ENCODE measurements at places on chromosomes 5 and 9.

DNA sequence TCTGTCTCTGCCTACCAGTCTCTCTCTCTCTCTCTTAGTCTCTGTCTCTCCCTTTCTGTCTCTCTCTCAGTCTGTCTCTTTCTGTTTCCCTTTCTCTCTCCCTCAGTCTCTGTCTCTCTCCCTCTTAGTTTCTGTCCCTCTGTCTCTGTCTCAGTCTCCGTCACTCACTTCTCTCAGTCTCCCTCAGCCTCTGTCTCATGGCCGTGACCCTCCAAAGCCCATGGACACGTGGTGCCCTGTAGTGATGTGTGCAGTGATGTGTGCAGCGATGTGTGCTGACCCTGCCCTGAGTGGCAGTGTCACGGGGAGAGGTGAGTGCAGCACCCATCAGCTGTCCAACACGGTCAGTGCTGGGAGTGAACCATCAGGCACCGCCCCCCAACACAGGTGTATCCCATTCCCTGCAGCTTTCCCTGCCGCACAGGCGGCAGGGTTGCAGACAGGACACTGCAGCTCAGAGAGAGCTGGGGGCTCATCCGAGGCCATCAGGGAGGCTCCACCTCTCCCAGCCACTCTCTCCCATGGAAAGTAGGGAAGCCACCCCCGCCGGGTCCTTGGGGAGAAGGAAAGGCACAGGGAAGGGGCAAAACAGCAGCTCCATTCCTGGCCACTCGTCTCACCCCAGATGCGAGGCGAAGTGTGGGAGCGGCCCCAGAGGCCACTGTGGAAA is 794 bp upstream of the LRRC14B start:
- peak; percentile 50 for DNase-seq

DNA sequence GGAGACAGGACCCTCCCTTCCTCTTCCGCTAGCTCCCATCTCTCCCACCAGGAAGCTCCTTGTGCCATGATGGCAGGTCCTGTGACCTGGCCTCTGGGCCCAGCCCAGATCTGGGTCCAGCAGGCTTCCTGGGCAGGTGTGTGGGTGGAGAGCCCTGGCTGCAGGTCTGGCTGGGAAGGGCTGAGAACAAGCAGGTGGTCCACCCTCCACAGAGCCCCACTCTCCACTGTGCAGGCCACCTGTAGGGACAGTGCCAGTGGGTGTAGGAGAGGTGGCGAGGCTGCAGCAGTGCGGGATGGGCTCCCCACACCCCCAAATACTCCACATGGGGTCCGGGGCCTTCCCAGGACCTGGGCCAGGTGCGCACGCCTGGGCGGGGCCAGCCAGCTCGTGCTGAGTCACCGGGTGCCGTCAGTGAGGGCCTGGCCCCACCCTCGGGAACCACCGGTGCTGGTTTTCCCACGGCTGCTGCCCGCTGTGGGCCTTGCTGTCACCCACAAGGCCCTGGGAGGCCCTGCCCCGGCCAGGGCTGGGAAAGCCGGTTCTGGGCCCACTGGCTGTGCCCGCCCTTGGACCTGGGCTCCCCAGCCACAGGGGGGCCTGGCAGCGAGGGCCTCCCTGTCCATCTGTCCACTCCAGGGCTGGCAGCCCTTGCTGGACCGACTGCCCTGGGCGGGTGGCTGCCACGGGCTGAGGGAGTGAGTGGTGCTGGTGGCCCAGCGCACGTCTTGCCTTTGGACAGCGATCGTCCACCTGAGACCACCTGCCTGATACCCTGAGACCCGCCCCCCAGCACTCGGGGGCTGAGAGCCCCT is 9.3 kb upstream of the NRARP start:
- DNase-seq = peak; percentile 60

DNA sequence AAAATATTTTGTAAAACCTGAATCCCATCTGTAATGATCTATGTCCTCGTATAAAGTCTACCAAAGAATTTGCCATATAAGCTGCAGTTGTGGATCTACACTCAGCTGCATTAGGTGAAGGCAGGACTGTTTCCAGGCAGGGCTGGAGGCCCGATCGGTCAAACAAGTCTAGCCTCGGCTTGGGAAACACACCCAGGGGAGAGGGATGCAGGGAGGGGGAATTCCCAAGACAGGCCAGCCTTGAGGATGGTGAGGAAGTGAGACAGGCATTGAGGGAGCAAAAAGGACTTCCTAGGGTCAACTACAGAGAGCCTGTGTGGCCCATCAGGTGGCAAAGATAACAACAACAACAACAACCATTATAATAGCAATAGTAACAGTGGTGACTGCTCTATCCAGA is 174.1 kb upstream of the FSTL4 start:
- DNase-seq = no peak

DNA sequence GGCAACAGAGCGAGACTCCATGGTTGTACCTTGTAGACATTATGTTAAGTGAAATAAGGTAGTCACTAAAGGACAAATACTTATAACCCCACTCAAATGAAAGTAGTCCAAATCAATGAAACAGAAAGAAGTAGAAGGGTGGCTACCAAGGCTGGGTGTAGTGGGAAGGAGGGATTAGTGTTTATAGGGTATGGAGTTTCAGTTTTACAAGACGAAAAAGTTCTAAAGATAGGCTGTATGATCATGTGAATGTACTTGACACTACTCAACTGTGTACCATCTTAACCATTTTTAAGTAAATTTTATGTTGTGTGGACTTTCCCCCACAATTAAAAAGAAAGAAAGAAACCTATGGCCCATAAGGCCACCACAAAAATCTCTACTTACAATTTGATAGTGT is 32.2 kb downstream of the ALDH7A1 start:
- no peak for DNase-seq

- no peak for DNase-seq
Observed at GRCh38 chr5:119954106-119954505, 324.7 kb downstream of the FAM170A start.

GRCh38 chr5:27479859-27480258 is 441.5 kb upstream of the CDH9 start:
- no peak for DNase-seq

DNA sequence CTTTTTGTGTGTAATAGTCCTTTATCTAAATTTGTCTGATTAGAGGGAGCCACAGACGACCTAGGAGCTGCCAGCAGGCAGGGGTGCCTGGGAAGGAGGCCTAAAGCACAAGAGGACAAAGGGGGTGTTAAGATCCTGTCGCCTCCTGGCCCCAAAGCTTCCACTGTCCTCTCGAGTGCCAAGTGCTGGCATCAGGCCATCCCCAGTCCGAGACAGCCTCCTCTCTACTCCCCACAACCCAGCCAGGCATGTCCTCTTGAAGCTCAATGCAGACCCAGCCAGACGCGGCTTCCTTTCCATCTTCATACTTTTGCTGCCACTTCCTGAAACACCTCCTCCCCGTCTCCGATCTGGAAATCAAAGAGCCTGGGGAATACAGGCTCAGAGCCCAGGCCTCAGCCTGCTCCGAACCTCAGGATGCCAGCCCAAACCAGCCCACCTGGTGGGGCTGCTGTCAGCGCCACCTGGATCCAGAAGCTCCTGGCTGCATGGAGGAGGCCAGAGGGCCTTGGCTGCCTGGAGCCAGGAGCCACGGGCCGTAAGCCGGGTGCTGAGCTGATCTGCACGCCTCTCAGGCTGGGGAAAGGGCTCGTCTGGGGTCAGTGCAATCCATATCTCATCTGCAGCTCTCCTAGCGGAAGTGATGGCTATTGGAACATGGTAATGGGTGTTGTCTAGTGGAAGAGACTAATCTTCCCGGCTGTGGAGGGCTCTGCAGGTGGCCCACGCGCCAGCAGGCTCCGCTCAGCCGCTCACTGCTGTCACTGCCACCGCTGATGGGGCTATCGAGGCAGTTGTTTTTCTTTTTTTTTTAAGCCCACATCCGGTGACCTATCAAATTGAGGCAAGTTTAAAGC is 60.2 kb upstream of the FUBP3 start:
- no peak for DNase-seq

GRCh38 chr9:132912131-132912530 is 32.3 kb downstream of the TSC1 start:
- no peak for DNase-seq

DNA sequence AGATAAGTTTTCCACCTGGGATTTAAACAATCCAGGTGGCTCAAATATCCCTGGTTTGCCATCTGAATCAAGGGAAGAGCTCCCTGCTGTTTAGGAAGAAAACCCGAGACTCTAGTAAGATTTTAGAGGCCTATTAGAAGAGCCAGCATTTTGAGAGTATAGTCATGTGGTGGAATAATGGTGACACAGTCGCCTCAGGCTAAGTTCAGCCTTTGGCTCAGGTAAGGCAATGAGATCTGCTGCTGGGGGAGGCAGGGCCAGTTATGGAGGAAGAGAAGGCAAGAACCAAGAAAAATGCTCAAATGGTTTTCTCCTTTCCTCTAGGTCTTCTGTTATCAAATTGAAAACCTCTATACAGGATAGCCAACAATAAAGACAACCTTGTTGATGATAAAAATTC is 16.2 kb downstream of the RAD1 start:
- no peak for DNase-seq

DNA sequence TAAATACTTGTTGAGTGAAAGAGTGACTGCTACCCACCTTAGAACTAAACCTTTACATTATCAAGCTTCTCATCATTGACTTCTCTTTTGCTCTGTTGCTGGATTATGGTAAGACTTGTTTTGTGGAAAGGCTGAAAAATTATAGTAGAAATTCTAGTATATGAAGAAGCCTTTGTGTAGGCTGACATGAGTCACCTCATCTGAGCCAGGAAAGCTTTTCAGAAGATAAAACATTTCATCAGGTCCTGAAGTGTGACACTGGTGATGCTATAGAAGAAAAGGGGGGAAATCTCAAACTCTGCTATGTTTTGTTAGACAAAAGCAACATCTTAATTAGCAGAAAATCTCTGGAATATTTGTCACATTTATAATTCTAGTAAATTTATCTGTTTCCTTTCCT is 18.4 kb upstream of the SLC44A1 start:
- no peak for DNase-seq

- peak; percentile 23 for DNase-seq
Observed at GRCh38 chr9:33374190-33374589, 28.2 kb downstream of the AQP7 start.

DNA sequence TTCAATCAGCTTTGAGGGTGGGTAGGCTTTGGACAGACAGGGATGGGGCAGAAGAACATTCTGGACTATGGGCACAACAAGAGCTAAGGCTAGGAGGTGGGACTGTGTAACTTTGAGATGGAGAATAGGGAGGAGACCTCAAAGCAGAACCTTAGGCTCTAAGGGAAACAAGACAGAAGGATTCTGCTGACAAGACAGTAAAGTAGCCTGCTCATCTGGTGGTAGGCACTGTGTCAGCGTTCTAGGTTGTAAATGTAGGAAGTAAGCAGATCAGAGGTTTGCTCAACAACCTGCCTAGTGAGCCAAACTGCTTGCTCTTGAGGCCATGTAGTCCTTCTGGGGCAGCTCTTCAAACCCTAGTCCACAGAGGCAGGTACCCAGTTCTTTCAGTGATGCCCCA is 15.0 kb upstream of the IL12B start:
- no peak for DNase-seq

DNA sequence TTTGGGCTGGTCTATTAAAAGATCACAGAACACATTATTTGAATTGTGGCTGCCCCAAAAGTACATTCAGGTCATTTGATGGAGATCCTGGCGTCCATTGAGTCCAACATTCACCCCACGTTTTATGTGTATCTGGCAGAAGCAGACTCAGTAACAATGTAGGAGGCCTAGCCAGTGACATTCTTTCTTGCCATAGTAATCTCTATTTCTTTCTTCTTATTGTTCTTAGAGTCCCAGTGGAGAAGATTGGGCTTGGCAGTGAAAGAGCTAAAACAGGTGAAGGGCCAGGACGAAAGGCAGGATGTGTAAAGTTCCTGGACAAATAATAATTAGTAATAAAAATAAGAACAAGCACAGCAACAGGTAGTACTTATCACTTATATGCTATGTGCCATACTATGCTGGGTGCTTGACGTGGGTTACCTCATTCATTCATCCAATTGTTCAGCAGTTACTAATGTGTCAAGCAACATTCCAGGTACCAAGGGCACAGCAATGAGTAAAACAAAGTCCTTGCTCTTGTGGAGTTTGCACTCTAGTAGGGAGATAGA is 12.6 kb upstream of the ANKH start:
- DNase-seq = no peak

DNA sequence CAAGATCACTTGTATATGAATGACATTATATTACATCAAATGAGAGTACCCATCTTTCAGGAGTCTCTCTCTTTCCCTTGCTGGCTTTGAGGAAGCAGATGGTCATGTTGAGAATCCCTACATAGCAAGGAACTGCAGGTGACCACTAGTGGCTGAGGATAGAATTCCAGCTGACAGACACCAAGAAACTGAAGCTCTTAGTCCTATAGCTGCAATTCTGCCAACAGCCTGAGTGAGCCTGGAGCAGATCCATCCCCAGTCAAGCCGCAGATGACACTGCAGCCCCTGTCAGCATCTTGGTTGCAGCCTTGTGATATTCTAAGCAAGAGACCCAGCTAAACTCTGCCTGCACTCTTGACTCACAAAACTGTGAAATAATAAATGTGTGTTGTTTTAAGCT is 531.5 kb downstream of the CSNK1G3 start:
- no peak for DNase-seq

- no peak for DNase-seq
Observed at GRCh38 chr9:81694541-81694940, 5.2 kb upstream of the TLE1 start.

GRCh38 chr5:38013107-38013506 is 173.3 kb upstream of the GDNF start:
- no peak for DNase-seq

DNA sequence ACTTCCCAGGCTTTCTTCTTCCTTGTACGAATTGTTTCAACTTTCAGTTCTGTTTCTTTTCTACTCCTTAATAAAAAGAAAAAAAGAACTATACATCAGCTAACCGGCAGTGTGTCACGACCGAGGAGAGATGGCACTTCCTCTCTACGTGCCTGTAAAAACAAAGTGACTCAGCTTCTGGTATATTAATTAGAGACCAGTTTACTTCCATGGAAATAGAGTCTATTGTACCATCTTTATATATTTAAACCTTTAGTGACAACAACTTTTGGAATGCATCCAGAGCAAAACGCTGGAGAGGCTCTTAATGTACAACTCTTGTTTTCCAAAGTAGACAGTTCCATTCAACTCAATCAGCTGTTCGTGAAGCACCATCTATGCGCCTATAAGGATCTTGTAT is 94.5 kb upstream of the LIFR start:
- DNase-seq = no peak

- DNase-seq = no peak
Observed at GRCh38 chr9:119009249-119009648, 360.0 kb downstream of the BRINP1 start.

- no peak for DNase-seq
Observed at GRCh38 chr5:98320343-98320742, 453.1 kb upstream of the RGMB start.

DNA sequence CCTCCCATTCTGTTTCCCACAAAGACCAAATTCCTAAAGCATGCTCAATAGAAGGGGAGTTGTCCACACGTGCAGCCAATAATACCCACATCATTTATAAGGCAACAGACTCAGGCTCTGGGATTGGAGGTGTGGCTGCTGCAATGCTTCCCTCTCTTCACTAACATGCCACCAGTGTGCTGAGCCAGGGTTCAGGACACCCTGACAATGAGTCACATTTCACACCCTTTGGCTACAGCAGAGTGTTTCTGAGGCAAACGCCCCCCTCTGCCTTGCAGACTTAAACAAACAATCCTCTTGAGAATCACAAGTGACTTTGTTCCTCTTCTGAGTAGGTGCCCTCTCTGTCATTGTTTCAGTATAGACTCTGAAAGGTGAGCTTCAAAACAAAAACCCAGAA is 189.3 kb upstream of the TLE4 start:
- no peak for DNase-seq

- DNase-seq = no peak
Observed at GRCh38 chr5:32421075-32421474, 23.5 kb downstream of the ZFR start.
